ENCODE measurements at places on chromosomes 11 and 22.
A peak's percentile ranks its signal among the peaks of the same experiment; 100 is the strongest.

DNA sequence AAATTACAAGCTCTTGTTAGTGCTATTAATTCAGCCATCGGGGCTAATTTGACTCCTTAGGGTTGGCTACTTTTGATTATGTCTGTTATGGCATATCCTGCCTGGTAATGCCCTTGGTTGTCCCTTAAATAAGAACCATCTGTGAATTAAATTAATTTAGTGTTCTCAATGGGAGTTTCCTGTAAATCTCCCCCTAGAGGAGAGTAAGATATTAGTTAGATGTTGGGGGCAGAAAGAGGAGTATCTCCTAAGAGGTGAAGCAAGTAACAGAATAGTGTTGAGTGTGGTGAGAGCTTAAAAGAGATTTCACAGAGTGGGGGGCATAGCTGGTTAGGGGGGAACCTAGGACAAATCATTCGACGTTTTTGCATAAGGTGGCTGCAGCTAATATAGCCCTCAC, 1126.9 kb downstream of the JRKL start:
- no peaks in the 10 kb centered on the region for H3K4me1 ChIP-seq
- H3K36me3 ChIP-seq = no peaks in the 10 kb centered on the region
- no peak overlapping the region for H3K27ac ChIP-seq
- no peaks in the 10 kb centered on the region for H3K27me3 ChIP-seq
- H3K4me3 ChIP-seq = no peak overlapping the region

DNA sequence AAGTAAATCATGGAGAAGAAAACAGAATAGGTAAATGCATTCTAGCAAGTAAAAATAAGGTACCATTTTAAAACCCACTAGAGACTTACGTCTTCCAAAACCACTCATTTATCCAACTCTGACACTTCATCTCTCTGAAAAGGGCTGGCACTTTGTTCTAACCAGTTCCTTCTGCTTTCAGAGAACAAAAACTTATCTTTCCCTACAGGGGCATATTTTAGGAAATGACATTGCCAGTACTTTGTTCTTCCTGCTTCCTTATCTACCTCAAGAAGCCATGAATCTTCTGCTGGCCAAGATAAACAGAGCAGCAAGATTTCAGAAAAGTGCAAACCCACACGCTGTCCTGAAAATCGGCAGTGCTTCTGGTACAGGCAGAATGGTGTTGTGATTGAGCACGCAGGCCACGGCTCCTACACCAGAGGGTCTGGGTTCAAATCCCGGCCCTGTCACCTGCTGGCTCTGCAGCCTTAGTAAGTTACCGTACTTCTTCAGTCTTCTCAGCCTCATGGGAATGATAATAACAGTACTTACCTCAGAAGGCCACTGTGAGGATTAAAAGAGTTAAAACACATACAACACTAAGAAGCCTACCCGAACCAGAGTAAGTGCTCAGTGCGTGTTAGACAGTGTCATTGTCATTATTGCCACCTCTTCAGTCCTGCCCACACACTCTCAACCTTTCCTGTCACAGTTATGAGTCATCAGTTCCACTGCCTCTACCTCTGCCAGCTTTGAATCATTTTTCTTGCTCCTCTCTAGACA, 11.0 kb downstream of the MPZL3 start:
- no peak for DNase-seq
- no peak overlapping the region for H3K4me3 ChIP-seq
- peaks cover 7% of the 10 kb centered on the region for H3K4me1 ChIP-seq
- H3K36me3 ChIP-seq = no peaks in the 10 kb centered on the region
- H3K27ac ChIP-seq = no peak overlapping the region

GRCh38 chr11:1559111-1559951, 12.7 kb downstream of the DUSP8 start:
- no peaks in the 10 kb centered on the region for H3K27me3 ChIP-seq
- peak; percentile 82 for DNase-seq

- DNase-seq = no peak
- no peak overlapping the region for H3K4me3 ChIP-seq
- no peaks in the 10 kb centered on the region for H3K36me3 ChIP-seq
Measured at GRCh38 chr11:74019860-74020259, 11.0 kb upstream of the UCP3 start.

DNA sequence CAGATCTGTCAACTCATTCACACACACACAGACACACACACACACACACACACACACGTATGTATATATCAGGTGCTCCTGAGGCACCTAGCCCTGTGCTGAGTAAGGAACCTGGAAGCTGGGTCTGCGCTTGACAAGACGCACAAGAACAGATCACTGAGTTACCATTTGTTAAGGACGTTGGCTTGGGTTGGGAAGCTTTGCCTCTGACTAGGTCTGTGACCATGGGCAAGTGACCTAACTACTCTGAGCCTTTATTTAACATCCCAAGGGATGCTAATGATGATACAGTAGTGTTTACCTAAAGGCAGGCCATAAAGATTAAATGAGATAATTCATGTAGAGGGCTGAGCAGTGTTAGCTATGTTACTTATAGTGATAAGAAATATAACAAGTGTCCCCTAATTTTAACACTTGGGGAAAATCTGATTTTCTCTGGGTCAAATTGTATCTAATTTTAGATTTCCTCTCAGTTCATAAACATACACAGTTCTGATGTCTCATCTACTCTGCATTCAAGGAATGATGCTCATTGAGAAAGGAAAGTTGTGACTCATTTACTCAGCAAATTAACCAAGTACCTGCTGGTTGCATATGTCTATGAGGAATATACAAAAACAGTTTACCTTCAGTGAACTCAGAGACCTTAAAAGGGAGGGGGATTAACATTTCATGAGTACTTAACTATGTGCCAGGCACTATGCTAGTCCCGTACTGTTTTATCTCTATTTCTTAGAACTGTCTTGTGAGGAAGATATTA, 13.6 kb downstream of the RNF185 start:
- H3K27ac ChIP-seq = no peak overlapping the region
- no peaks in the 10 kb centered on the region for H3K27me3 ChIP-seq
- no peak overlapping the region for H3K4me3 ChIP-seq
- no peak for DNase-seq

GRCh38 chr11:44776551-44777208, 49.9 kb downstream of the TSPAN18 start:
- peak; percentile 41 for DNase-seq
- H3K27ac ChIP-seq = no peak overlapping the region

DNA sequence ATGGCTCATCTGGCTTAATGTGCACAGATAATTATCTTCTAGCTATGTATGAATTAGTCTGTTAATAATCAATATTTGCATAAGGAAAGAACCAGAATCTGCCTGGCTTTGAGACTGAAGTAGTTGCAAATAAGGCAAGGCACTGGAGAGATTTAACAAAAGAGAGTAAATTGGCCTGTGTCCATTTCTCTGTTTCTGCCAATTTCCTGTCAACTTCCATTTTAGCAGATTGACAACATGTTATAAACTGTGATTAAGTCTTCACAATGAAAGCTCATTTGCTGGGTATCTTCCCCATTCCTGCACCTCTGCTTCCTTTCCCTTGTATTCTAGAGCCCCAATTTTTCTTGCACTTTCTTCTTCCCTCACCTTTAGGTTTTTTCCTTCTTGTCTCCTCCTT, 5.3 kb upstream of the TMEM123 start:
- no peaks in the 10 kb centered on the region for H3K27me3 ChIP-seq
- no peaks in the 10 kb centered on the region for H3K36me3 ChIP-seq
- no peak for DNase-seq
- H3K4me3 ChIP-seq = no peak overlapping the region

GRCh38 chr11:45827123-45827522, 20.2 kb upstream of the CRY2 start:
- H3K27ac ChIP-seq = no peak overlapping the region
- H3K36me3 ChIP-seq = no peaks in the 10 kb centered on the region
- no peaks in the 10 kb centered on the region for H3K4me1 ChIP-seq
- H3K27me3 ChIP-seq = peaks cover 11% of the 10 kb centered on the region

GRCh38 chr22:26618455-26618854, 628 bp upstream of the CRYBB1 start:
- DNase-seq = no peak
- H3K27me3 ChIP-seq = no peaks in the 10 kb centered on the region
- no peaks in the 10 kb centered on the region for H3K36me3 ChIP-seq
- no peak overlapping the region for H3K4me3 ChIP-seq
- H3K27ac ChIP-seq = no peak overlapping the region

DNA sequence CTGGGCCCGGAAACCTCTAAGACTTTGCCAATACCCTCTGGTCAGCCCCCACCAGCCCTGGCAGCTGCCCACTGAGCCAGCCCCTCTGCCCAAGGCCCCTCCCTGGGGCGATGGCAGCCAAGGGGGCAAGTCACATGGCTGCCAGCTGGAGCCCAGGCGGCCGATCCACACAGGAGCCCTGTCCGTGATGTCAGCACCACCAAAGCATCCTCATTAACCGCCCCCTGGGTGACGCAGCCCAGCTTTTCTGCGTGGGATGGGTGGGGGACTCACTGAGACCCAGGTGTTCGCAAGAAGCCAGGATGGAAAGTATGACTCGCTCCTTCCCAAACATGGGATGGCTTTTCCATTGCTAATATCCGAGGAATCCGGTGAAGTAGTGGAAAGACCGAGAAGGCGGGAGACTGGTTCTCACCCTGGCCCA, 46.6 kb upstream of the WNT7B start:
- peak; percentile 34 for DNase-seq
- H3K27me3 ChIP-seq = peaks cover 54% of the 10 kb centered on the region

All from endodermal cell (in vitro differentiated cells).